ENCODE measurements at places on chromosomes 6 and 20.

GRCh38 chr20:34907616-34908469, 31.4 kb downstream of the ACSS2 start:
- no peak for DNase-seq

DNA sequence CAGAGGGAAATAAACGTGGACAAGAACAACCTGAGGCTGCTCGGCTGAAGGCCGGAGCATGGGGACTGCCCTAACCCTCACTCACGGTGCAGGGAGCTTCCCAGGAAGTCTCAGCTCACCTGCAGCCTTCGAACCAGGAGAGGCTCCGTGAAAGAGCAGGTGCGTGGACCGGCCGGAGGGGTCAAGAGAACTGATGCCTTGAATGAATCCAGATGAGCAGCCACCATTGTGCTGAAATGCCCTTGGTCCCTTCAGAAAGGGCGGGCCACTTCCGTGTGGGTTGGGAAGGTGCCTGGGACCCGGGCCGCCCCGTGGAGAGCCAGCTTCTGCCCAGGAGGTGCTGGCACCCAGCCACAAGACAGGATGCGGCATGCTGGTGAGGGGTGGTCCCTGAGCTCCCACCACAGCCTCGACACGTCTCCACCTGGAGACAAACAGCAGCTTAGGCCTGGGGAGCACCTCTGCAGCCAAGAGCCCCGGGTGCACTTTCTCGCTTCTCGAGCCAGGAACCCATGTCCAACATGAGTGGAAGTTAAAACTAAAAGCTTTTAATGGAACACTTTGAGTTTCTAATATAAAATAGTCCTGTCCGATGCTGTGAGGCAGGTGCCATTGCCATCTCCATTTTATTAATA, 83.5 kb downstream of the TTLL2 start:
- DNase-seq, result no peak

- no peak for DNase-seq
These were observed at the start of gene FRMD1 for GRCh38 chr6:168078943-168079405. TSS of gene FRMD1 (minus strand) at chr6:168079212. CDS start at chr6:168079094, 118 bp downstream.

DNA sequence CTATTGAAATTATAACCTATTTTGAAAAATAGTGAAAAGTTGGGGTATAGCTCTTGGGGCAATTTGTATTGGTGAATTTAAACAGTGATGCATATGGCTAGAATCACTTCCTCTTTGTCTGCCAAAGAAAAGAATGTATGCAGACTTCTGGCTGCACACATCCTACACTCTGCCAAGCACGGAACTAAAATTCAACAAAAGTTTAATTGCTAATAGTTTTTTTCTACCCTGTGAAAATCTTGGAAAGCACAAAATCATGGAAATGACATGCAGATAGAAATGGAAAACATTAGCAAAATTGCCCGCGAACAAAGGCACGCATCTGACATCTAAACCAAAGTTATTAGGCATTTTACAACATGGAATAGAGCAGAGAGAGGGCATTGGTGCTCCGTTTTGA, 106.4 kb upstream of the PDE10A start:
- no peak for DNase-seq

DNA sequence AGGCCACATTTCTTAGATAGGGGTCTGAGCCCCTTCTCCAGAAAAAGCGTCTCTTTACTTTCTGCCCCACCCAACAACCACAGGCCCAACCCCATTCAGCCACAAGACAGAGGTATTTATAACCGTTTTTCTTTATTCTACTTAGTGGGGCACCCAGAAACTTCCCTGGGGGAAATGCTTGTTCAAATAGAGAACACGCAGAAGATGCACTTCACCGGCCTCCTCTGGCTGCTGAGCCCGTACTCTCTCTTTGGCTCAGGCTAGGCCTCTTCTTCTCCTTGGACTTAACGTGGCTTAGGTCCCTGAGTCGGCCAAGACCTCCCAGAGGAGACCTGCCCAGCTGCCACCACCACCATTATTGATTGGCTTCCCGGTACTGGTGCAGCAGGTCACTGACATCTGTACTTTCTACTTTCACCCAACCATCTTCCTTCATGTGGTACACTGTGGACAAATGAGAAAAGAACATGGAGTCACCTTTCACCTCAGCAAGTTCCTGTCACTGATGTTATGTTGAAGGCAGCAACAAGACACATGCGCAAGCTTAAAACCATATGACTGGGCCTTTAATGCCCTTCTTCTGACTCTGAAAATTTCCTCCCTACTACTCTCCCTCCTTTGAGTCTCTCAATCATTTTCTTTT, 2.2 kb upstream of the TAP2 start:
- DNase-seq, result no peak

- DNase-seq, result no peak
These were observed 35.0 kb upstream of the SGK1 start for GRCh38 chr6:134352786-134353480.

- DNase-seq, result no peak
These were observed 10.6 kb downstream of the NOL4L start for GRCh38 chr20:32574296-32575226.

GRCh38 chr6:116221911-116222310, 32.0 kb downstream of the TSPYL4 start:
- no peak for DNase-seq

- DNase-seq, result peak; percentile 51
These were observed at the start of the genes HSPA1A and HSPA1L for GRCh38 chr6:31815025-31815838. TSS of gene HSPA1A (plus strand) at chr6:31815543. CDS start at chr6:31815757, 214 bp downstream. TSS of gene HSPA1L (minus strand) at chr6:31815283. CDS start at chr6:31811972, 3,311 bp downstream.

- no peak for DNase-seq
These were observed 159.9 kb downstream of the FNDC1 start for GRCh38 chr6:159329081-159329480.

- DNase-seq, result no peak
These were observed 13.1 kb downstream of the ITPR3 start for GRCh38 chr6:33634161-33634727.

All from stimulated activated CD8-positive, alpha-beta memory T cell treated with anti-CD3 and anti-CD28 coated beads, Interleukin-15, amount 100 ng/mL, for 4 hours (primary cell).